GM18507 (cell line): ENCODE measurements at places on chromosomes 6 and 20.

DNA sequence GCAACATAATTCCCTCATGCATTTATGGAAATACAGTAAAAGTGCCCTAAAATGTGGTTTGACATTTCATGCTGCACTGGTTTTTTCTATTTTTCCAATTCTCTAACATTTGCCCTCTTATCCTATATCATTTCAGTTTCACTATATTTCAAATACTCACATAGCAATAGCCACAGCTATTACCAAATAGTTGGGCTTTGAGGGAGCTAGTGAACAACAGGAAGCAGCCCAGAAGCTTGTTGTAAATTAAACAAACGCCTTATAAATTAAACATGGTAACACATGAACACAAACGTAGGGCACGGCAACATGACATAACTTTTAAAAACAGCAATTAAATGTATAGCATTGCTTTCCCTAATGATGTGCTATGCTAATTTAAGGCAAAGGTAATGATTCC, 469.0 kb downstream of the CDC5L start:
- DNase-seq = no peak

GRCh38 chr20:58446264-58446959, 57.4 kb downstream of the VAPB start:
- no peak for DNase-seq

DNA sequence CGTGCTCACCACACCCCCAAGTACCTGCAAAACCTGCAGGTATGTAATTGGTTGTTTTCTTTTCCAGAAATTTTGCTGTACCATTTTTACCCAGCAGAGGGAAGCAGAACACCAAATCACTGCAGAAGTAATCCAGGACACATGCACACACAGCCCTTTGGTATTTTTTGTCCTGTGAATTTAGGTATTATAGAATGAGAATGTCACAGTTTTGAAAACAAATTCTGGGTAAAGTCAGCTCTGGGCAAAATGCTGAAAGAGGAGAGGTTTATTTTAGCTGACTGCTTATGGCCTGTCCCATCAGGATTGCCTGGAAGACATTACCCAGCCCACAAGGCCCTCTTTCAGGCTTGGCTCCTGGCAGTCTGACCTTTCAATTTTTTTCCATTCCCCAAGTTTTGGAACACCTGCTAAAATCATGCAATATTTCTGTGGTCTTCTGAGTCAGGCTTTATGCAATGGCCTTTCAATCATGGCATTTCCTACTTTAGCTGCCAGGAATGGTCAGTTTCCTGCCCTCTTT, 3.5 kb upstream of the EFHC1 start:
- DNase-seq = no peak

GRCh38 chr20:35270021-35270902, 7.7 kb downstream of the MMP24OS start:
- no peak for DNase-seq

DNA sequence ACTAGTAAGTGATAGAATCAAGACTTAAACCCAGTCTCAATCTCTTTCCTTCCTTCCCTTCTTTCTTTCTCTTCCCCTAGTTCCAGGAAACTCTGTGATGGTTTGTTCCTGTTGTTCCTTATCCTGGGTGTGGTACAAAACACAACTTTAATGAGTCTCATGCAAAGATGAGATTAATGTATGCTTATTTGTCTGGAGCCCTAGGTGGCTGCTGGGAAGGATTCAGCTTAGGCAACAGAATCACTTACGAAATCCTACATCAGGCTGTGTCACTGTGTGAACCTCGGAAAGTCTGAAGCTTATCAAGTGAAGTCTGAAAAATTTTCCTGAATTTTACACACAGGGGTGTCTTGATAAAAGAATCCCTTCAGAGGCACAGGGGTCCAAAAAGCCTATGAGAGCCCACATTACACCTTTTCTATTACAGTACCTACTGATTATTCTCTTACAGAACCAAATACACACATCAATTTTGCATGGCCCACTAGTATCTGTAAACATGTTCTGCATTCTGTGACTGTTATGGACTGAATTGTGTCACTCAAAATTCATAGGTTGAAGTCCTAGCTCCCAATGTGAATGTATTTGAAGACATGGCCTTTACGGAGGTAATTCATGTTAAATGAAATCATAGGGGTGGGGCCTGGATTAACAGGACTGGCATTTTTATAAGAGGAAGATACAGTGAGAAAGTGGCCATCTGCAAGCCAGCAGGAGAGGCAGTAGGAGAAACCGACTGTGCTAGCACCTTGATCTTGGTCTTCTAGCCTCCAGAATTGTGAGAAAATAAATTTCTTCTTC, 144.7 kb downstream of the MYB start:
- no peak for DNase-seq

GRCh38 chr20:62609279-62609720, 33.0 kb upstream of the SLCO4A1 start:
- no peak for DNase-seq

GRCh38 chr6:85058806-85059205, 294.4 kb upstream of the TBX18 start:
- no peak for DNase-seq

- DNase-seq = no peak
Observed at GRCh38 chr6:160265869-160266476, 7.4 kb upstream of the SLC22A2 start.

DNA sequence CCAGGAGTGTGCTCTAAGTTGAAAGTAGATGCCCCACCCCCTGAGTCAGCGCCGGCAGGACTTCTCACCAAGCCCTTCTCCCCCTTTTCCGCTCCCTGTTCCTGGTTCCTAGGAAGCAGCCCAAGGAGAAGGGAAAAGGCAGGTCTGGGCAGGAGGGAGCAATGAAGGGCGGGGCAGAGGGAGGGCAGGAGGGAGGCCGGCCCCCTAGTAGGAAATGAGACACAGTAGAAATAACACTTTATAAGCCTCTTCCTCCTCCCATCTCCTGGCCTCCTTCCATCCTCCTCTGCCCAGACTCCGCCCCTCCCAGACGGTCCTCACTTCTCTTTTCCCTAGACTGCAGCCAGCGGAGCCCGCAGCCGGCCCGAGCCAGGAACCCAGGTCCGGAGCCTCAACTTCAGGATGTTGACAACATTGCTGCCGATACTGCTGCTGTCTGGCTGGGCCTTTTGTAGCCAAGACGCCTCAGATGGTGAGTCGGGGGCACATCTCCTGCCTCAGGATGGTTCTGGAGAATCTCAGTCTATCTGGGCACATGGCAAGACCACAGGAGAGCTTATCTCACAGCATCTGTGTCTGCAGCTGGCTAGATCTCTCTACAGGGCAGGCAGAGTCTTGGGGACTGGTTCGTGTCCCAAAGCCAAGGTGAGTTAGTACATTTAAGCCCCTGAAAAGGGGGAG, at the start of gene PROCR:
PROCR (plus strand) TSS at position 320 of the 681 bp plus-strand sequence; CDS start at position 403, 83 bp downstream.
- DNase-seq = no peak

DNA sequence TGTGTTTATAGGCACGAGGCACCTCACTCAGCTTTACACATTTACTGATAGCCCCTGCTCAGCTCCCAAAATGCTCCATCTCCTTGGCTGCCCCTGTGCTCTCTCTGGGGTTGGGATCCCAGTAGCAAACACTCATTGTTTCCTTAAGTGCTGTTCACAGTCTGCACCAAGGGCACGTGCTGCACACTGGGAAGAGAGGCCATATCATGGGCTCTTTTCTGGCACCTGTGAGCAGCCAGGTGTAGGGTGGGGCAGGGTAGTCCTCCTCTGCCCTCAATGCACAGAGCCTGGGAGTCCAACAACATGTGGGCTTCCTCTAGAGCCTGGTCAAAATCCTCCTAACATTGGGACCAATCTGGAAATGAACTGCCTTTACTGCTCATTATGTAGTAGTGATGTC, 67.9 kb downstream of the BANF2 start:
- DNase-seq = no peak

- DNase-seq = no peak
Observed at GRCh38 chr6:93242049-93242448, 177.3 kb downstream of the EPHA7 start.

- DNase-seq = no peak
Observed at GRCh38 chr20:49631061-49631716, 63.3 kb upstream of the PTGIS start.

GRCh38 chr20:51854921-51855320, 52.6 kb upstream of the SALL4 start:
- DNase-seq = no peak
